ENCODE measurements at places on chromosomes 3 and 15.

- DNase-seq, result no peak
Measured at GRCh38 chr3:152199102-152199840, 69.5 kb upstream of the MBNL1 start.

GRCh38 chr3:160665784-160666526, 11.0 kb upstream of the ARL14 start:
- DNase-seq, result no peak

DNA sequence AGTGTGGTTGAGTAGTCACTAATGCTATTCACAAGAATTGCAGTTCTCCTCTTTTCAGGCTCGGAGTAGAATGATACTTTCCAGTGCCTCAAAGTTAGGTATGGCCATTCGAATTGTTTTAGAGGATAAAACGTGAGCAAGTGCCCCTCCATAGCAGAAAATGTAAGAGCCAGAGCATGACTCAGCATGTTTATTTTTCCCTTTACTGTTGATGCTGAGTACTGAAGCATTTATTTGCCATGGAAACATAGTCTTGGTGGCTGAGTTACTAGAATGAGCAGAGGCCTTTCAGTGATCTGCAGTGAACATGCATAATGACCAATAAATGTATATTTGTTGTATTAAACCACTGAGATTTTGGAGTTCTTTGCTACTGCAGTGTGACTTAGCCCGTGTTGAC, 540.6 kb downstream of the NLGN1 start:
- no peak for DNase-seq

- no peak for DNase-seq
Measured at GRCh38 chr15:96381463-96381862, 51.0 kb downstream of the NR2F2 start.

DNA sequence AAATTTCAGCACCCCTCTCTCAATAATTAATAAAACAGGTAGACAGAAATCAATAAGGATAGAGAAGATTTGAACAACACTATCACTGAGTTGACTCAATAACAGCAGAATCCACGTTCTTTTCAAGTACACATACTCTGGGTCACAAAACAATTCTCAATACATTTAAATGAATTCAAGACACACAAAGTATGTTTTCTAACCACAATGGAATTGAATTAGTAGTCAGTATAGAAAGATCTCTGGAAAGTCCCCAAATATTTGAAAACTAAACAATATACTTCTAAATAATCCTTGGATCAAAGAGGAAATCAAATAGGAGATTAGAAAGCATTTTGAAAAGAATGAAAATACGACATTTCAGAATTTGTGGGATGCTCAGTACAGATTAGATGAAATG, 40.0 kb downstream of the TKT start:
- DNase-seq, result no peak

DNA sequence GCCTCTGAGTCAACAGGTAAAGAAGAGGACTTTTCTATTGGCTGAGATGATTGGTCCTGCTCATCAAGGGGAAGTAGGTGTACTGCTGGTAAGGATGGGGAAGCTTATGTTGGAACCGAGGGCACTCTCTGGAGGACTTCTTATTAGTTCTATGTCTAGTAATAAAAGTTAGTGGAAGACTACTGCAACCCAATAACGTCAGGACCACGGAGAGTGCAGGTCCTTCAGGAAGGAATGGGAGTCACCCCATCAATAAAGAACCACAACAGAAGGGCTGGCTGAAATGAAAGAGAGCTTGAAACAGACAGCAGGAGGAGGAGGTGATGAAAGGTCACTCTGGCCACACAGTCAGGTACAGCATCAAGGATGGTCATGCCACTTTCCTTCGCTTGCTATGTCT, 68.8 kb upstream of the PRR23E start:
- DNase-seq, result no peak

- no peak for DNase-seq
Measured at GRCh38 chr15:52018244-52018643, 775 bp upstream of the MAPK6 start.

DNA sequence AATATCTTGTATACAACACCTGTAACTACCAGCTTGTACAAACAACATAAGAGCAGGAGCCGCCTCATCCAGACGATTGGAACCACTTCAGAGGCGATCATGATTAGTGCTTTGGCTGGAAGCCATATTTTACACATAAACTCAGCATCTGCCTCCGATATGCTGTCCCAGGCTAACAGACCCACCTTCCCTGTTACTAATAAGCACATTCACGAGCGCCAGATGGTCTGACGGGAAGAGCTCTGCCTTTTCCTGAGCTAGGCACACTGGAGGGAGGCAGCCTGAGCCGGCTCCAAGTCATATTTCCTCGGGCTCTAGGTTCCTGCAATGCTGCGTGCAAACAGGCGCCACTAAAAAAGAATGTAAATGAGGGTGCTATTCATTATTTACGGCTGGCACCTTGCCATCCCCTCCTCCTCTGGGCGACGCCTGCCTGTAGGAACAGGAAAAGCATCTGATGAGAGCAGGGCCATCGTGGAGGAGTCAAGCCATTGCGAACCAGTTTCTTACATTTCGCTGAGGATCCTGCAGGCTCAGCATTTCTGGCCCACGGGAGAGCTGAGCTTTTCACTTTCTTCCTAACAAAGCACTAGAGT, 98.2 kb downstream of the ANXA2 start:
- no peak for DNase-seq

DNA sequence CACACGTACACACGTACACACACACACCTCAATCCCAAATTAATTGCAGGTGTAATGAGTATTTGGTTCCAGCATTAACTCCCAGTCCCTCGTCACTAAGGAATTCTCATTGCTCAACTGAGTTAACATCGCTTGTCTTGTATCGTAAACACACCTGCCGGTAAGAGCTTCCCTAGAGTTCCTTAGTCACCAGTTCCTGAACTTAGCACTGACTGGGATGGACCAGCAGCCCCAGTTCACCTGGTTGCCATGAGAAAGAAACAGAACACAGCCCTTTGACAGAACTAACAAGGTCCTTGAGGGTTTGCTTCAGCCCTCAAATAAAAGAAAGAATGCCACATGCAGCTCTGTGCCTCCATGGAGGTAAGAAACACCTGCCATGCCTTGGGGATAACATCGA, 66.3 kb upstream of the SLCO3A1 start:
- DNase-seq, result no peak

DNA sequence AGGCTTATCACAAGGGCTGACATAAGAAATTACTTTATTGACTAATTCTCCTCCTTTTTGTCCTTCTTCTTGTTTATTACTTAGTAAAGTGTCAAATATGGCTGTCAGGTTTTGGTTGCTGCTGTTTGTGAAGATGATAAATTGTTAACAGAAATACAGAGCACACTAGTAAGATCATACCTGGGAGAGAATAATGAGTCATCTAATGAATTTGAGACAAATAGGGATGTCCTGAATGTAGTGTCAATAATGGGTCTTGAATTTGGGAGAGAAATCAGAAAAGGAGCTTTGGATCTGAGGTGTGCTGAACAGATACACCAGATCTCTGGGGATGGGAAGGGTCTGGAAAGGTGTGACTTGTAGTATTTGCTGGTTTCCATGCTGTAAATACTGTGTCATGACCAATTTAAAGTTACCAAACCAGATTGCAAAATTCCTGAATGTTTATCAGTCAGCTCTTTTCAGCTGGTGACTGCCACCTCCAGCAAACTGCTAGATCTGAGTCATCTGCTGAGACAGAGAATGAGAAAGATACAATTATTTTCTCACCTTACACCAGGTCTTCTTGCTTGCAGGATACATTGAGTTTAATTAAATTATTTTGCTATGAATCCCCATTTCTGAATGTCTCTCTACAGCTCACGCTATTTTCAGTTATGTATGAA, 76.7 kb upstream of the SATB1 start:
- DNase-seq, result no peak

DNA sequence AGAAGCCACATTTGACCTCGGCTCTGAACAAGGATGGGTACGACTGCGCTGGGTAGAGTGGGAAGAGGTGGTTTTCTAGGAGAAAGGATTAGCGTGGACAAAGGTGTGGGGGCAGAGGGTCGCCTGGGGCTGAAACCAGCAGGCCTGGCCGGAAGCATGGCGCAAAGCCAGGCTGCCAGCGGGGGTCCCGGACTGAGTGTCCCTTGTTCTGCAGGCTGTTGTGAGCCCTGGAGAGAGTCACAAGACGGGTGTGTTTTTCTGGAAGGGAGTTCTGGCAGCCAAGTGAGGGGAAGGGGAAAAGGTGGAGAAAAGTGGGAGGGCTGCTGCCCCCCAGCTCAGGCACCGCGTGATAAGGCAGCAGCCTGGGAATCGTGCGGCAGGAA, 98.5 kb upstream of the MEF2A start:
- DNase-seq, result no peak

DNA sequence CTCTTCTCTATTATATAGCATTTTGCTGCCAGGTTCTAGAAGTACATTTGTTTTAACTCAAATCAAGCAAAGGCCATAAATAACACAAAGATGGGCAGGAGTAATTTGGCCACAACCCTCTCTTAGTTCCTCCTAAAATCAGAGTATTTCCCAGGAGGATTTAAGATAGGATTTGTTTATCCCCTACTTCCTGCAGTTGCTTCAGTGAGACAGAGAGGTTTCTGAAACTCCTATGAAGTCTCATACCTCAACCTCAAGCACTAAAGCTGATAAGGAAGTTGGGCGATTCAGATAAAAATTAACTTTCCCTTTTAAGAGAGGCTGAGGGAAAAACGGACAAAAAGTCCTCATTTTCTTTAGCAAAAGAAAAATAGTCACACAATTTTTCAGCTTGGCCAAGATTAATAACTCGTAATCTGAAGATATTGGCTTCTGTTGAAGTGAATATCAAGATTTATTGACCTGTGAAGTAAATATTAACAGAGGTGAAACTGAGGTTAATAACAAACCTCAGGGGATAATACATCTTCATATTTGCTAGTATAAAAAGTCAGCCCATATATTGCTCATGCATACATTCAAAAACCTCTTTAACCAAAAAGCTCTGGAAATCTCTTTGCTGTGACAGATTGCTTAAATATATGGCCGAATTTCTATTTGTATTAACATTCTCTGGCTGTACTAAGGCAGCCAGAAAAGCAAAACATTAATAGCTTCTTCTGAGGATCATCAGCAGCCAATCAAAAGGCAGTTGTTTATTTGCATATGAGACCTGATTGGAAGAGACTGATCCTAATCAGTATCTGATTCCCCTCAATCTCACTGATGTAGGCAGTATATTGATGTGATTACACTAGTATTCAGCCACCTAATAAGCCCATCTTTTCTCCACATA, 90.6 kb upstream of the GADL1 start:
- no peak for DNase-seq

DNA sequence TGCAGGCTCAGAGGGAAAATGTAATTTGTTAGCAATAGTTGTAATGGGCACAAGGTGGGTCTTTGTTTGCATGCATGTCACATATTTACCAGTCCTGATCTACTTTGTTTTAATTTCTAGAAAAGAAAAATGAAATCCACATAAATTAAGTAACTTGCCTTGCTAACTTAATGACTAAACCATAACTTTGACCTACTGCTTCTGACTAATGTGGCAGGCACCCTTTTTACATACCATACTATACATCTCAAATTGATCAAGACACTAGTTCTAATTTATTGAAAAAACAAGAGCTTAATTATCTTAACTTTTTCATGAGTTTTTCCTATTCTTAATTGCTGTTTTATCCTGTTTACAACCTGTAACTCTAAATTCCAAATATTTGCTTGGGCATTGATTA, 93.2 kb downstream of the ATP11B start:
- DNase-seq, result no peak
